ENCODE measurements at places on chromosomes 16 and 17. TPM values are rescaled to one million over a fixed set of nuclear protein-coding genes. Genes with fewer than 3 reads are reported as not detected.

Gene RASL10B
- 0.16 TPM for total RNA-seq

Gene KRTAP4-3
- not detected for total RNA-seq

Gene NHLRC4
- not detected for total RNA-seq

Gene VAMP2
- 9.7 TPM for total RNA-seq

Gene PER1
- total RNA-seq: 8.3 TPM

Gene KRT38
- not detected for total RNA-seq

Gene BOLA2
- 31.9 TPM for total RNA-seq

Gene HID1
- 0.16 TPM for total RNA-seq

Gene RAMP2
- total RNA-seq: not detected

Gene NPW
- total RNA-seq: not detected

DNA sequence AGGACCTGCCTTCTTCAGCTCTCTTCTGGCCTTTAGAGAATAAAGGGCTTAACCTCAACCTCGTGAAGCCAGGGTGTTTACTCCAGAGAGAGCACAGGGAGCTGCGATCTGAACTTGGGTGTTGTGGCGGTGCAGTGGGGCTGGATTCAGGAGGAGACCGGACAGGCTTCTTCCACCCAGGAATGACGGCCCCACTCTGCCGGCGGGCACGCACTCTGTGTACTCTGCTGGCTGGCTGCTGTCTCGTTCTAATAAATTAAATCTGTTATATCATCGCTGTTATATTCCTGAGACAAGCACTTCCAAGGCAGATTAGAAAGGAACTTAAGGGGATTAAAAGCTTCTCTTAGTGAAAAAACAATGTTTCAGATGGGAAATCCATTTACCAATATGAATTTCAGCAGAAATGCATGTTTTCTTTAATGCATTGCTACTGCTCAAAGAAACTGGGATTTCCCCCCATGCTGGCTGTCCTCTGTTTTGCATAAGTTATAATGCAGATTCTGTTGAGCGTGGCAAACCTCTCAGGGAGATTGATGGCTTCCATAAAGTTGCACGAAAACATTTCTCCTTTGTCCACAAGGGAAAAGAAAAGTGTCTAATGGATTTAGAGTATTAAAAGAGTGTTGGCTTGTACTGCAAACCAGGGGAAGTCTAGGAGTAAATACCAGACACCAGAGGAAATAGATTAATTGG lies 168.6 kb upstream of the IRX3 start:
- H3K4me3 ChIP-seq: no peak overlapping the region
- no peaks in the 10 kb centered on the region for H3K27me3 ChIP-seq
- no peak for DNase-seq
- peaks cover 12% of the 10 kb centered on the region for H3K4me1 ChIP-seq
- no peaks in the 10 kb centered on the region for H3K36me3 ChIP-seq

- no peak overlapping the region for H3K4me3 ChIP-seq
- no peaks in the 10 kb centered on the region for H3K36me3 ChIP-seq
- H3K4me1 ChIP-seq: no peaks in the 10 kb centered on the region
- no peak for DNase-seq
- H3K27me3 ChIP-seq: no peaks in the 10 kb centered on the region
- H3K27ac ChIP-seq: no peak overlapping the region
Observed at GRCh38 chr16:12288537-12289174, 312.1 kb downstream of the SNX29 start.

DNA sequence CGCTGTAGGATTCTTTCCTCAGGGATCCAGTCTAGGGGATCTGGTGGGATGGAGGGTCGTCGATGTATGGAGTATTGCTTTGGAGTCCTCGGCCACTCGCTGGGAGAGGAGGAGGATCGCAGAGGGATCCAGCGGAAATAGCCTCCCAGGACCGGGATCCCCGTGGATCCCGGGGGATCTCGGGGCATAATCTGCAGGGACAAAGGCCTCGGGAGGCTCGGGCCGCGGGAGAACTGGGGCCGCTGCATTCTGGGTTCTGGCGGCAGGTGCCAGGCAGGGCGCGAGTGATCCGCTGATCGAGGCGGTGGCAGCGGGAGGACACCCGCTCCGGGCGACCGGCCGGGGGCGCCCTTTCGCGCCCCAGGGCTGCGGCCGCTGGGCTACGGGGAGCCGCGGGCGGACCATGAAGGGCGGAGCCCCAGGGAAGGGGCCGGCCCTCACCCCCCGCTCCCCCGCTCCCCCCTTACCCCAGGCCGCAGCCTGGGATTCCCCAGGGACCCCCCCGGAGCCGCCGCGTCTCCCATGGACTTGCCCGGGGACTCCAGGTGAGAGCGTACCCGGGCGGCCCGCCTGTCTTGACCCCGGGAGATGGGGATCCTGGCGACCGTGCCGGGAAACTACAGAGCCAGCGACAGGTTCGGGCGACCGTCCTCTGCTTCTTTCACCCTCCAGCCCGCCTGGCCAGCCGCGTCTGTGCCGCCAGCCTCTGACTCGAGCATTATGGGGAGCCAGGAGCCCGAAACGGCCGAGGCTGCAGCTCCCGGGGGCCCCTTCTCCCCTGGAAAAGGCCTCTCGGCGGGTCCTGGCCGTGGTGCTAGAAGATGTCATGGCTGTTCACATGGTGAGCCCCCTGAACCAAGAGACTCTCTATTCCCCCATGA lies 604 bp downstream of the PRR14 start:
- H3K27ac ChIP-seq: peak overlapping the region; percentile 6
- peak; percentile 74 for DNase-seq
- H3K4me3 ChIP-seq: peak overlapping the region; percentile 54
- H3K36me3 ChIP-seq: peaks cover 23% of the 10 kb centered on the region

- no peaks in the 10 kb centered on the region for H3K27me3 ChIP-seq
- DNase-seq: no peak
- no peak overlapping the region for H3K4me3 ChIP-seq
Observed at GRCh38 chr17:31073411-31073810, 21.4 kb upstream of the NF1 start.

DNA sequence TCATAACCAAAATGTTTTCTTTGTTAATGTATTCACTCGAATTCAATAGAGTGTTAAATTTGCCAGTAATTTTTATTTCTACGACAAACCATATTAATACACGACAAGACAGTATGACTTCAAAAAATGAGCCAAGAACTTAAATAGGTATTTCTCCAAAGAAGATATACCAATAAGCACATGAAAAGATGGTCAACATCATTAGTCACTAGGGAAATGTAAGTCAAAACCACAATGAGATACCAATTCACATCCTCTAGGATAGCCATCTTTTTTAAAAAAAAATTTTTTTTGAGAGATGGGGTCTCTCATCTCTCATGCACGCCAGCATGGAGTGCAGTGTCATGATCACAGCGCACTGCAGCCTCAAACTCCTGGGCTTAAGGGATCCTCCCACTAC lies 5.0 kb upstream of the MEIOC start:
- DNase-seq: no peak
- H3K4me1 ChIP-seq: peaks cover 1% of the 10 kb centered on the region
- peaks cover 34% of the 10 kb centered on the region for H3K27me3 ChIP-seq
- no peaks in the 10 kb centered on the region for H3K36me3 ChIP-seq
- H3K27ac ChIP-seq: no peak overlapping the region

GRCh38 chr16:70418274-70418992 lies 20.5 kb downstream of the ST3GAL2 start:
- peaks cover 13% of the 10 kb centered on the region for H3K36me3 ChIP-seq
- H3K27me3 ChIP-seq: no peaks in the 10 kb centered on the region
- no peak overlapping the region for H3K27ac ChIP-seq
- no peak for DNase-seq

- DNase-seq: no peak
- H3K4me3 ChIP-seq: no peak overlapping the region
Observed at GRCh38 chr17:42706732-42707131, 24.4 kb downstream of the CNTNAP1 start.

- H3K27ac ChIP-seq: peak within 1 kb of the TSS; percentile 98
- H3K27me3 ChIP-seq: no peaks in the 10 kb centered on the region
- peak; percentile 100 for DNase-seq
- H3K36me3 ChIP-seq: peaks cover 37% of the 10 kb centered on the region
- peaks cover 51% of the 10 kb centered on the region for H3K4me1 ChIP-seq
- H3K4me3 ChIP-seq: peak within 1 kb of the TSS; percentile 63
Observed at GRCh38 chr17:59155439-59156177, at the start of gene PRR11. Gene PRR11 (plus strand): TSS chr17:59155746. CDS start chr17:59169753, 14,007 bp downstream.

GRCh38 chr16:4433914-4434787 lies 8.5 kb downstream of the DNAJA3 start:
- no peaks in the 10 kb centered on the region for H3K27me3 ChIP-seq
- H3K36me3 ChIP-seq: peaks cover 81% of the 10 kb centered on the region
- DNase-seq: no peak
- H3K27ac ChIP-seq: no peak overlapping the region
- no peaks in the 10 kb centered on the region for H3K4me1 ChIP-seq

DNA sequence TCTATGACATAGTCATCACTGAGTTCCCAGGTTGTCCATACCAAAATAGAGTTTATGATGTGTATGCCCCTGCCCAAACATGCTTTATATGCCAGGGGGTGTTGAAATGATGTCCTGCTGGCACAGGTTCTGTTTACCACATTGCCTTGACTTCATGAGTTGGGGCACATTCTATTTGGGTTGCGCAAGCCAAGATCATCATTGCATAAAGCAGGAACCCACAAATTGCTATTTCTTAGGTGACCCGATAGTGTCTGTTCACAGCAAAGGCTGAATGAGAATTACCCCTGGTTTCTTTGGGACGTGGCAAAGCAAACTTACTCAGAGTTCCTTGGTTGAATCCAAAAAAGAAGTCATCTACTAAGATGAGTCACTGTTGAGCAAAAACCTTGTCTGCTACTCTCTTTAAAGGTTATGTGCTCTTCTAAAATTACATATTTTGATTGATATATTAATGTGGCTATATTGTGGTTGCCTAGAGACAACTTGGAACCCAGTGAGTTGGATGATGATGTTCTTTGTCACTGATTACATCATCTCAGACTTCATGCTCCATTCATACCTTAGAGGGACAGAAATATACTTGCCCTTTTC lies 912.6 kb upstream of the SOX9 start:
- no peaks in the 10 kb centered on the region for H3K36me3 ChIP-seq
- H3K27ac ChIP-seq: no peak overlapping the region
- H3K27me3 ChIP-seq: no peaks in the 10 kb centered on the region
- no peaks in the 10 kb centered on the region for H3K4me1 ChIP-seq

DNA sequence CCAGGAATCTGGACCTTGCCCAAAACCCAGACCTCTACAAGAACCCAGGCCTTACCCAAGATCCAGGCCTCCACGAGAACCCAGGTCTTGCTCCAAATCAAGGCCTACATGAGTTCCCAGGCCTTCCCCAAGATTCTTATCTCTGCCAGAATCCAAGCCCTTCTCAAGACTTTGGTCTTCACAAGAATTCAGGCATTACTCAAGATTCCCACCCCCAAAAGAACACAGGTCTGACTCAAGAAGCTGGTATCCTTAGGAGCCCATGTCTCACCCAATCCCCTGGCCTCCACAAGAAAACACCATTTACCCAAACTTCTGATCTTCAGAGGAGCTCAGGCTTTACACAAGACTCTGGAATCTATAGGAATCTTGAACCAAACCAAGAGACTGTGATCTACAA lies 2.6 kb downstream of the SPEM3 start:
- no peak for DNase-seq
- no peaks in the 10 kb centered on the region for H3K36me3 ChIP-seq
- H3K4me3 ChIP-seq: no peak overlapping the region
- H3K27ac ChIP-seq: no peak overlapping the region

- H3K4me1 ChIP-seq: peaks cover 17% of the 10 kb centered on the region
- H3K36me3 ChIP-seq: no peaks in the 10 kb centered on the region
- H3K4me3 ChIP-seq: no peak overlapping the region
- H3K27ac ChIP-seq: no peak overlapping the region
- H3K27me3 ChIP-seq: no peaks in the 10 kb centered on the region
- no peak for DNase-seq
Observed at GRCh38 chr17:72031219-72031884, 89.5 kb upstream of the SOX9 start.

- H3K27ac ChIP-seq: no peak overlapping the region
- no peak for DNase-seq
- H3K27me3 ChIP-seq: no peaks in the 10 kb centered on the region
- H3K36me3 ChIP-seq: no peaks in the 10 kb centered on the region
- H3K4me3 ChIP-seq: no peak overlapping the region
Observed at GRCh38 chr16:23355106-23355670, 53.1 kb downstream of the SCNN1B start.

DNA sequence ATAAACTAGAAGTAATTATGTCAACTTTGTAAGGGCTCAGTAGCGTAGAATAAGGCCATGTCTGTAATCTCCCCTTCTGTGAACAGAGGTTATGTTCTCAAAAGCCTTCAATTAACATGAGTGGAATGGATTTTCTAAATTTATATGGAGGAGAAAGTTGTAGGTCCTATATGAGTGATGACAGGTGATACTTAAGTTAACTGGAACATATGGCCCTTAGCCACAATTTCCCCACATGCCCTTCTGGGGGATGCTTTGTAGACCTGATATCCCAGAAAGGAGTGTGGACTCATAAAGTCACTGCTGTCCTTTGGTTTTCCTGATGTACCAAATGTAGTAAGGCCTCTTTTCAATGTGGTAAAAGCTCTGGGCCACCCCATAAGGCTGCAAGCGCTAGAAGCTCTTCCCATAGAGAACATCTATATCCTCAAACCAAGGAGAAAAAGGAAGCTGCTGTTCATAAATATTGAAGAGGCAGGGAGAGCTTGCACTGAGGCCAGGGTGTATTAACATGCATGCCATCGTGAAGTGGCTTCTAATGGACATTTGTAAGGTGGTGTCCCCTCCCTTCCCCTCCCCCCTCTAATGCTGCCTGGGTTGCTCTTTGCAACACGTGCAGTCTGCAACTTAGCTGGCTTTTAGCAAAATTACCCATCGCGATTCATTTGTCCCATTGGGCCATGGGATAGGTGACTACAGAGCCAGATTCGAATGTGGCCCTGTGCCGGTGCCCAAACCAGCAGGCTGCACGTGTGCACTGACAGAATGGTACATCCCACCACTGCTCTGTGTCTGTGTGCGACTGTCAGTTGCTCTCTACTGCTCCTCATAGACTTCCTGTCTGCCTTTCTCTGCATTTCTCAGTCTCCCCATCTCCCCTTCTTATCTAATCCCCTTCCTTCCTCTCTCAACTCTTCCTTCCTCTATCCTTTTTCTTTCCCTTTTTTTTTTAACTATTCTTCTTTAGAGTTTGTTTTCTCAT lies 269.0 kb downstream of the WWOX start:
- no peak overlapping the region for H3K4me3 ChIP-seq
- DNase-seq: no peak
- no peak overlapping the region for H3K27ac ChIP-seq
- H3K27me3 ChIP-seq: no peaks in the 10 kb centered on the region
- no peaks in the 10 kb centered on the region for H3K36me3 ChIP-seq

GRCh38 chr16:47310792-47311211 lies 150.1 kb downstream of the ITFG1 start:
- peaks cover 7% of the 10 kb centered on the region for H3K4me1 ChIP-seq
- no peak overlapping the region for H3K27ac ChIP-seq
